Tibial nerve (tissue), 4 donors: ENCODE measurements at places on chromosomes 4 and X. TPM values are rescaled to one million over a fixed set of nuclear protein-coding genes. Genes with fewer than 3 reads are reported as not detected.
A peak's percentile ranks its signal among the peaks of the same experiment; 100 is the strongest.

GRCh38 chr4:177281351-177281909, 28.2 kb upstream of the NEIL3 start:
- DNase-seq, result no peak

The CXorf51A gene
- total RNA-seq, result not detected

The PROM1 gene
- total RNA-seq, result not detected

The TEX13C gene
- 0.21 TPM for total RNA-seq

The SMIM10L2A gene
- 1.5 TPM for total RNA-seq

The SPANXC gene
- total RNA-seq, result not detected

DNA sequence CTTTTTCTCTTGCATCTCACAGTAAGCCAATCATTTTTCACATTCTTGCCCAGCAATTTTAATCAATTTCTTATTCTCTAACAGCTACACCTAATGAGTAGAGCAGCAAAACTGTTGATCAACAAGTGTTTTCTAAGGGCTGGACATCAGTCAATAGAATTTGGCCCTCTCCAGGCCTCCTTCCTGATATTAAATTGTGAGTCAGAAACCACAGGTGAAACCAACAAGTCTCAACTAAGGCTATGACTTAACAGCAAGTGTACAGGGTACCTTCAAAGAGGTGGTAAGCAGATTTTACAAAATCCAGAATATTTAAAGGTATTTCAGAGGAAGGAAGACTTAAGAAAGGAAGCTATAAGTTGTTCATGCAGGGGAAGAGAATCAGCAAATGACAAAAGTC, 156.5 kb upstream of the ARHGAP24 start:
- no peak for DNase-seq

The RAI2 gene
- total RNA-seq, result 25.1 TPM

GRCh38 chr4:122576261-122577188, 44.3 kb downstream of the IL21 start:
- DNase-seq, result peak; percentile 36

The MYOZ2 gene
- total RNA-seq, result 0.22 TPM

GRCh38 chr4:40305328-40306170, 29.6 kb upstream of the CHRNA9 start:
- DNase-seq, result no peak

GRCh38 chrX:107707866-107708265, 67.7 kb downstream of the TSC22D3 start:
- no peak for DNase-seq

GRCh38 chrX:23202326-23202725, 132.3 kb upstream of the PTCHD1 start:
- no peak for DNase-seq

The HSFX3 gene
- not detected for total RNA-seq

The TMSB15C gene
- 1.6 TPM for total RNA-seq

The RNF212 gene
- total RNA-seq, result 7.3 TPM

- no peak for DNase-seq
These were observed 72.0 kb upstream of the PRDM5 start for GRCh38 chr4:120994521-120994920.

The SH3RF1 gene
- 17.9 TPM for total RNA-seq

- DNase-seq, result no peak
These were observed 107.3 kb downstream of the SLC10A6 start for GRCh38 chr4:86741846-86742245.
